Suppressor macrophage treated with lipopolysaccharide for 1 hour (primary cell): ENCODE measurements at places on chromosomes 2 and 18.
A peak's percentile ranks its signal among the peaks of the same experiment; 100 is the strongest.

DNA sequence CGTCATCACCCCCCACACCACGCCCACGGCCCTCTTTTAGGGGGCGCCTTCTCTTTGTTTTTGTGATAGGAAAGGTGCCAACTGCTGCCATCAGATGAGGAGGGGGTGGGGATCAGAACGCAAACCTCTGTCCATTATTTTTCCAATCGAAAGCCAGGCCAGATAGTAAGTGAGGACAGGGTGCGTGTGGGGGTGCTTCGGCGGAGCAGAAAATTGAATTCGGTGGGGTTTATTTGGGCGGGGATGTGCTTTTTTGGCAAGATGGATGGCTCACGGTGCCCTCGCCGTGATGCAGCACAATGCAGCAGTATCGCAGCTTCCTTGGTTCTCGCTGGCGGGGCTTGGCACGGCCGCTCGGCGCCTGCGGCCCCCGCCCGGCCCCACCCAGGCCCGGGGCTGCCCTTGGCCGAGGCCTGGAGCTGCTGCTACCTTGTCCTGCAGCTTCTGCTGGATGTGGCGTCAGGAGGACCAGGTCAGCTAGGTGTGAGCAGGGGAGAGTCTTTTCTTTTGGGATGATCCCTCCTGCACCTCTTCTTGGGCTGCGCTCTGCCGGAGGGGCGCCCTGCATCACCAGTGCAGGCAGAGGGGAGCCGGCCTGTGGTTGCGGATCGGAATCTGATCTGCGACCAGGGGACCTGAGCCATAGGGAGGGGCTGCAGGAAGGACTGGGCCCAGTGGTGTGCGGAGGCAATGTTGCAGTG lies 1.3 kb downstream of the SPTBN1 start:
- no peak for DNase-seq

GRCh38 chr2:55160422-55160821 lies 71.7 kb downstream of the CLHC1 start:
- DNase-seq, result no peak

GRCh38 chr2:120678251-120678650 lies 57.4 kb upstream of the GLI2 start:
- DNase-seq, result no peak

DNA sequence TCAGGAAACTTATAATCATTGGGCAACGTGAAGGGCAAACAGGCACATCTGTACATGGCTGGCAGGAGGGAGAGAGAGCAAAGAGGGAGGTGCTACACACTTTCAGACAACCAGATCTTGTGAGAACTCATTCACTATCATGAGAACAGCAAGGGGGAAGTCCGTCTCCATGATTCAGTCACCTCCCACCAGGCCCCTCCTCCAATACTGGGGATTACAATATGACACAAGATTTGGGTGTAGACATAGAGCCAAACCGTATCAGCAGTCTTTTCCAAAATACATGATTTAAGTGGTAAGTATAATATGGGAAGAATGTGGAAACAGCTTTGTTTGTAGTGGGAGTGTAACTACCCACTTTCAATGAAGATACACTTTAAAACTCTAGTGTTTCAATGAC lies 65.0 kb downstream of the EPB41L5 start:
- peak; percentile 56 for DNase-seq

DNA sequence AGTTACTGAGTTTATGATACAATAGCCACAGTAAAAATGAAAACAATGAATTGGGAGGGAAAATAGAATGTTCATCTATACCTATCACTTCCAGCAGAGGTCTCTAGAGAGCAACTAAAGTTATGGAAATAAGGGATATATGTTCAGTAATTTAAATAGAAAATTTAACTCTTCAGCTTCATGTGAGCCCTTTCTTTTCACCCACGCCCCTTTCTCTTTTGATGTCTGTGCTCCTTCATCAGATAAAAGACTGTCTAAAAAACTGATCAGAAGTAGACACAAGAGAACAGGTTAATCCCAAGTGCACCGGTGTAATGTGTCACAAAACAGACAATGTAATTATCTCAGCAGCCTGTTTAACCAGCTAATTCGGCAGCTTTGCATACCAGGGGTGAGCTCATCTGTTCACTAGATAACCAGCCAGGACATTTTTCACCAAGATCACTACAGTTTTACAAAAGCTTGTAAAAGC lies 238.5 kb upstream of the ERBB4 start:
- DNase-seq, result peak; percentile 65

- no peak for DNase-seq
Measured at GRCh38 chr2:3078684-3079083, 298.9 kb downstream of the EIPR1 start.

DNA sequence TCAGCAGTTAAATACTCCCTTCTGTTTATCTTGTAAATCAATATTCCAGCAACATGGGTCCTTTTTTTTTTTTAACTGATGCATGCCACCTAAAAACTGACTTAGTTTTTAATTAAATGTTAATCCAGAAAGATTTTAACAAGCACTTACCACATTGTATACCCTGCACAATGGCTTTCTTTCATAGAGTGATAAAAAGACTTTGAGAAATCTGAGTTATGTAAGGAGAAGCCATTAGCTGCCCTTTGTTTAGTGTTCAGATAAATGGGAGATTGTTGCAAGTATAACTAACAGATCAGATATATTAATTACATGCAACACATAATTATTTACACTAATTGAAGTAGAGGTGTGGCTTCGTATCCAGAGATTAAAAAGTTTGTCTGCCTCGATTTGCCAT lies 22.7 kb upstream of the NFATC1 start:
- DNase-seq, result no peak

DNA sequence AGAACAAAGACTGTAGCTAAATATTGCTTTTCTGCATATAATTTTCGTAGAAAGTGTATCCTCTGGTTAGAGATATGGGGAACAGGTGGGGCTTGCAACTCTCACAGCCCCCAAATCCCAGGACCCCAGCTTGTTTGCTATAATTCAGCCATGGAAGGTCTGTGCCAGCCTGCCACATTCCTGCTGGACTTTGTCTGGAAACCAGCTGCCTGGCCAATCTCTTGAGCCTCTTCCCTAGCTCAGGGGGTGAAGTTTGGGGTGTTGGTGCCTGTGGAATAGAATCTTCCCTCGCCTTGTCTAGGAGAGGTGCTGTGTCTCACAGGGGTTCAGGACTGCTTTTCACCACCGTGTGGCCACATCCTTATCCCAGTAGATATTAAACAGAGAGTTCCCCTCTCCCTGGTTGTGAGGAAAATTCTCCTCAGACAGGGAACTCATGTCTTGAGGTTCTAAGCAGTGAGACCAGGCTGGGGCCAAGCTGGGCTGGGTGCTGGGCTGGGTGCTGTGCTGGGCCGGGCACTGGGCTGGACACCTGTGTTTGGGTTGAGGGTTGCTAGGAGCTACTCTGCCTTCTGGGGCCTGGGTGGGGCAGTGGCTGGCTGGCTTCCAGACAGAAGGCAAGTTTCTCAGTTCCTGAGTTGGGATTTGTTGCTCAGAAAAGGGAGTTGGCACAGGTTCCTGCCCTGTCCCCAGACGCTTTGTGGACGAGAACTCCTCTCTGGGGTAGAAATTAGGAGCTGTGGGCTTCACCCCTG lies 12.3 kb downstream of the TOGARAM2 start:
- no peak for DNase-seq
